NCI-H1048 (cell line): ENCODE measurements at places on chromosomes 13 and 19.

GRCh38 chr13:67048821-67049150, 181.3 kb downstream of the PCDH9 start:
- DNase-seq, result no peak

DNA sequence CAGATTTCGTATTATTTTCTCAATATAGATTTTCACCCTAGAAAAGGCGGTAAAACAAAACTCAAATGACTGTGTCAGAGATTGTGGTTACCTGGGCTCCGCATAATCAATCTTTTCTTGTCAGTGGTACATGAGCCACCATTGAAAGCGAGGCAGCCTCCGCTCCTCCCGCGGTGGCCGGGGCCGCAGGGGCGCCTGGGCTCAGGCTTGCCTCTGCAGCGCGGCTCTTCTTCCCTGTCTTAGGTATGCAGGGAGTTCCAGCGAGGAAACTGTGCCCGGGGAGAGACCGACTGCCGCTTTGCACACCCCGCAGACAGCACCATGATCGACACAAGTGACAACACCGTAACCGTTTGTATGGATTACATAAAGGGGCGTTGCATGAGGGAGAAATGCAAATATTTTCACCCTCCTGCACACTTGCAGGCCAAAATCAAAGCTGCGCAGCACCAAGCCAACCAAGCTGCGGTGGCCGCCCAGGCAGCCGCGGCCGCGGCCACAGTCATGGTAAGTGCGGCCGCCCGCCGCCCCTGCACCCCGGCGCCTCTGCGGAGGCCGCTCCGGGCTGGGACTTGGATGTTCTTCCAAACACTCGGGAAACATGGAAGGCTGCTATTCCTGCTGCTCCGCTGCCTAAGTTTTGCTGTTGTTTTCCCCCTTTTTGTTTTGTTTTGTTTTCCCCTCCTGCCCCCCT, 87.3 kb upstream of the RAP2A start:
- no peak for DNase-seq

GRCh38 chr13:79090552-79091124, 315.4 kb downstream of the RBM26 start:
- DNase-seq, result no peak

DNA sequence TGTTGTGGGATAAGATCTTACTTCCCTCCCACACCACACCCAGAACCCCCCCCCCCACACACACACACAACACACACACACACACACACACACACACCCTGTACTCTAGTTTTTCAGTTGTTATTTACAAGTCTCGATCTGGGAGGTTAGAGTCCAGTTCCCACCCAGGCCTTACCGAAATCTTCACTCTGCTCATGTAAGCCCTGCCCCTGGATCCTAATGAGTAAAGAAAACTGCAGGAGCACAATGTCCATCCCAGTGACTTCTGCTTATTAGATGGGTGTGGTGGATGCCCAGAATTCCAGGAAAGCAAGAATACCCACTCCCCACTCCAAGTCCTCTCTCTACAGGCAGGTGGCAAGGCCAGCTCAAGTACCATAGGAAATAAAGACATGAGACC, 23.0 kb downstream of the STARD13 start:
- no peak for DNase-seq

GRCh38 chr13:30431269-30431940, 9.1 kb downstream of the UBE2L5 start:
- DNase-seq, result no peak

DNA sequence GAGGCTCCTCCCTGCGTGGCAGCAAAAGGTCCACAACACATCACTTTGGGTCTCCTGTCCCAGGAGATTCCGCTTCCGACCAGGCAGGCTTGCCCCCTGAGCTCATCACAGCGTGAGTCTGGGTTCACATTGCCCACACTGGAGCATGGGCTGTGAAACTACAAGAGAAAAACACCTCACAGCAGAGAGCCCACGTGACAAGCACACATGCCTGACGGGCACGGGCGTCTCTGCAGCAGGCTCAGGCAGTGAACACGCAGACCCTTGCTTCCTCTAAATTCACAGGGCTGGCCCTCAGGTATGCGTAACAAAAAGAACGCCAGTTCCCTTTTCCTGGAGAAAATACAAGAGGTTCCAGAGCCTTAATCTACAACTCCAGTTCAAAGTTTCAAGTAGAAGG, 41.9 kb downstream of the RASA3 start:
- no peak for DNase-seq

DNA sequence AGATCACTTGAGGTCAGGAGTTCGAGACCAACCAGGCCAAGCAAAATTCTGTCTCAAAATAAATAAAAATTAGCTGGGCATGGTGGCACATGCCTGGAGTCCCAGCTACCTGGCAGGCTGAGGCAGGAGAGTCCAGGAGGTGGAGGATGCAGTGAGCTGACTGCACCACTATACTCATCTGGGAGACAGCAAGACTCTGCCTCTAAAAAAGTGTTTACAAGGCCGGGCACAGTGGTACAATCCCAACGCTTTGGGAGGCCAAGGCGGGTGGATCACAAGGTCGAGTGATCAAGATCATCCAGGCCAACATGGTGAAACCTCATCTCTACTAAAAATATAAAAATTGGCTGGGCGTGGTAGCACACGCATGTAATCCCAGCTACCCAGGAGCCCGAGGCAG, 4.2 kb upstream of the DAPK3 start:
- no peak for DNase-seq

GRCh38 chr19:51708811-51709210, 15.0 kb downstream of the HAS1 start:
- no peak for DNase-seq

DNA sequence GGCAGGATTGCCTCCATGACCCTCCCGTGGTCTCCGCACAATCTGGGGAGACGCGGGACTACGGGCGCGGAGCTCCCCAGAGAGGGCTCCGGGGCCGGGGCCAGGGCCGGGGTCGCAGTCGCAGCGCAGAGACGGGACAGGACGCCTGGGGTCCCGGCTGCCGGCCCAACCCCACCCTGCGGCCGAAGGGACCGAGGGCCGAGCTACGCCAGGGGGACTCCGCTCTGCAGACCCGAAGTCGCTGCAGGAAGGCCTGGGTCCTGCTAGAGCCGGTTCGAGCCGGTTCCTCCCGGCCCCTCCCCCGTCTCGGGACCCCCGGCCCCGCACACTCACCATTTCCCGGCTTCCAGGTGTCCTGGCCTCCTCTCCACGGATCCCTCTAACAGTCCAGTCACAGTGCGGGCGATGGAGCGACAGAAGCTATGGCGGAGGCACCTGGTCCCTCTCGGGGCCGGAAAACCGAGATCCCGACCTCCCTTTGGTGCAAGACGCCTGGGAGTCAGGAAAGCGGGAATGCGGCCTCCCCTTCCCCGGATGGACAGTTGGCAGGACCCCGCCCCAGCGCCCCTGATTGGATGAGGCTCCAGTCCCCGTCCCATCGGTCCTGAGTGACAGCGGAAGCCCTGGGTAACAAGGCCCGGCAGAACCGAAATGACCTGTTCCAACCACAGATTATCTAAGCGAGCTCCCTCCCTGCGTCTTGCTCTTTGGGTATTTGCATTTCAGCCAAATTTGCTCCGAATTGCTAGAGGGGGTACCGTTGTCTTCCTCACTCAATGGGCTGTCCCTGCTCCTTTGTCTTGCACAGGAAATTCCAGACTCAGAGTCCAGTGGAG, at the start of gene ZNF625:
Gene ZNF625, minus strand, starts transcription at position 512 of the 836 bp plus-strand sequence. Its CDS starts 176 bp downstream, at position 336.
- DNase-seq, result peak; percentile 92

DNA sequence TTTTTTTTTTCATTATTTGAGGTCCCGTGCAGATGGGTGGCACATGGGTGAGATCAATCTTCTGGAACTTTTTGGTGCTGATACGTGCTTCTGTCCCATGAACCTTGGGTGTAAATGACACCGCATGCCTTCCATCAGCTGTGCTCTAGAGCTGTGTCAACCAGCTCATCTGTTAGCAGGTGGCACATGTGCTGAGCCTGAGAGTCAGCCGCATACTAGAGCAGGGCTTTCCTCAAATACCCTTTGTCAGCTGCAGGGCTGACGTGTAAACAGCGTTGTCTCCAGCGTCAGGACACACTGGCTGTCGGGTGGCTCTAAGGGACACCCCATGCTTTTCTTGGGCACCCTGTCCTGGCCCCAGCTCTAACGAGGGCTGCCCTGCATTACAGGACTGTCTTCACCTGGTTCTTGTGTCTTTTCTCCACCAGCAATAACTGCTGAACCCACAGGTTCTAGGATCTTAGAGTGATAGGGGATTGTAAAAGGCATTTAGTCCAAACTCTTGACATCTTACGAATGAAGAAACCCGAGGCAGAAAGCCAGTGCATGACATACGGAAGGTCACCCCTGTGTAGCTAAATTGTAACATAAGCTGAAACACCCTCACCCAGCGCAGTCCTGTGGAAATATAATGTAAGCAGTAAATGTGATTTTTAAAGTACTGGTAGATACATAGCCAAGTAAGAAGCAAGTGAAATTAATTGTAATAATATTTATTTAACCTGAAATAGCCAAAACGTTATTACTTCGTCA, 119.5 kb downstream of the LRCH1 start:
- no peak for DNase-seq

DNA sequence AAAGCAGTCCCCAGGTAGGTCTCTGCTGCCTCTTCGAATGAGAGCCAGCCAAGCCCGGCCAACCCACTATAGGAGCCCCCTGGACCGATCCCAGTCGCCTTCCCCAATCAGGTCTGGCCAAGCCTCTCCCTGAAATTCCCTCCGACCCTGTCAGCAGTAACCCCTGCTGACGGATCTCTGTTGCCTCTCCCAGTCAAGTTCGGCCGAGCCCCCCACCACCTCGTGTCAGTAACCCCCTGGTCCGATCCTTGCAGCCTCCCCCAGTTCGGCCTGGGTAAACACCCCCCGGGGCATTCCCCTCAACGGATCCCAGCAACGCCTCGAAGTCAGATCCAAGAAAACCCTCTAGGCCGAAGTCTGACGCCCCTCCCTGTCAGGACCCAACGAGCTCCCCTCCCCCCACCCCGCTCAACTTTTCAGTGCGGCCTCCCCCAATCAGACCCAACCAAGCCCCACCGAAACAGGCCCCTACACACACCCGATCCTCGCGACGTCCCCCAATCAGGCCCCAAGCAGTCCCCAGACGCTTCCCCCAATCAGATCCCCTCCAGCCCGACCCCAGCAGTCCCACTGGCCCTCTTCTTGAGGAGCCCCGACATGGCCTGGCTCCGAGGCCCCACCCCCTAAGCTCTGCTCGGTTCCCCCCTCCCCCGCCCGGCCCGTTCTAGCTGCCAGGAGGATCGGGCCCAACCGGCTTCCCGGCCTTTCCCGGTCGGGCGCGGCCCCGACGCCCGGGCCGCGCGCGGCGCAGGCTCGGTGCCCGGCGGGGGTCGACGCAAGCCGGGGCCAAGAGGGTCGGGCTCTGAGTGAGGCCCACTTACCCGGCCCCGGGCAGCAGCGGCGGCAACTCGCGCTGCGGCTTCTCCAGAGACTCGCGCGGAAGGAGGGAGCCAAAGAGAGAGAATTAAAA, 1.8 kb downstream of the TNPO2 start:
- DNase-seq, result peak; percentile 49

DNA sequence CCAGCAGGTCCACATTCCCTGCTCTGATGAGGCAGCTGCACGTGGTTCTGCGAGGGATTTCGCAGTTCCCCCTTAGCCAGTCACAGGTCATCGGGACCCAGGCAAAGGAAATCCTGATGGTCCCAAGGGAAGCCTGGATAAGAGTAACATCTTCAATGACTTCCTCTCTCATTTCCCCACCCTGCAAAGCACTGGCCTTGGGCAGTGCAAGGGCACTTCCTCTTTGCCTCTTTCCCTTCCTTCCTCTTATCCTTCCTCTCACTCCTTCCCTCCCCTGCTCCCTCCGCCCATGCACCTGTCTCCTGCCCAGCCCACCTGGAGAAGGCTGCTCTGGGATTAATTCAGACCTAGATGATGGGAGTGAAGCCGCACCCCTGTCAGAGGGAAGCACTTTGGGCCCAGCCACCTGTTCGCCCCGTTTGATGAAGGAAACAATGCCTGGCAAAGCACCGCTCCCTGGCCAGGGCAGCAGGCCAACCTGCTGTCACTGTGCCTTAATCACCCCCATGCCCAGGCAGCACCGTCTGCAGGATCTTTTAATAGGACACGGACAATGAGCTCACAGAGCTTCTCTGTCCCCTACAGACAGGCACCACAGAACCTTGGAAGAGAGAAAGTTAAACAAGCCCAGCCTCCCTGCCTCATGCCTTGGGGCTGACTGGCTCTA, 113.5 kb upstream of the PABPC3 start:
- no peak for DNase-seq

DNA sequence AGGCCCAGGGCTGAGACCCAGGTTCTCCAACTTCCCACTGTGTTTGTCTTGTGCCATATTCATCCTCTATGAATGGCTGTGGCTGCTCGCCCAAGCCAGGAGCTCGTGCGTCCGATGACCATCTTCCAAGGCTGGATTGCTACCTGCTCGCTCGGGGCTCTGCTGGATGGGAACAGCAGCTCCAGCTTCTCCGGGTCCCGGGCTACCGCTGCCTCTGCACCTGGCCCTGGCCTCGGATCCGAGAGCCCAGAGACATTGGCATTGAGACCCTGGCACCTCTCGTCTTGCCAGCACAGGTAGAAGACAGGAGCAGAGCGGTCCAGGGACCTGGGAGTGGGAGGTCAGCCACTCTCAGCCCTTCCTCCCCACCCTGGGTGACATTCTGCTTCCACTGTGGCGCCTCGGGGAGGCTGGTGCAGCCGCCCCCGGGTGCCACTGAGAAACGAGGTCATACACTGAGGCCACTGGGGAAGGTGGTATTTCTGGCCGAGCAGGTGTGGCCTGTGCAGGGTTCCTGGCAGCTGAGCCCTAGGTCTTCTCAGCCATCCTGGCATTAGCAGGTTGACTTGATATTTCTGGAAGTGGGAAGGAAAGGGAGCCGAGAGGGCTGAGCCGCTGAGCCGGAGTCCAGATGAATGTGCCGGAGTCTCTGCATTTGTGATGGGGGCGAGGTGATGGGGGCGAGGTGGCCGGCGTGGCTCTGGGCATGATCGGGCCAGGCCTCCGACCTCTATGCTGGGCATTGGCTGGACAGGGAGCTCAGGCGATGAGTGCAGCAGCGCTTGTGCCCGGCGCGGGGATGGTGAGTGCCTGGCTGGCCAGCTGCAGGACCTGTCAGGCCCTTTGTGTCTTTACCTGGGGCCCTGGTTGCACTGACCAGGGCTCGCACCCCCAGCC, 18.6 kb downstream of the NDUFB7 start:
- no peak for DNase-seq

DNA sequence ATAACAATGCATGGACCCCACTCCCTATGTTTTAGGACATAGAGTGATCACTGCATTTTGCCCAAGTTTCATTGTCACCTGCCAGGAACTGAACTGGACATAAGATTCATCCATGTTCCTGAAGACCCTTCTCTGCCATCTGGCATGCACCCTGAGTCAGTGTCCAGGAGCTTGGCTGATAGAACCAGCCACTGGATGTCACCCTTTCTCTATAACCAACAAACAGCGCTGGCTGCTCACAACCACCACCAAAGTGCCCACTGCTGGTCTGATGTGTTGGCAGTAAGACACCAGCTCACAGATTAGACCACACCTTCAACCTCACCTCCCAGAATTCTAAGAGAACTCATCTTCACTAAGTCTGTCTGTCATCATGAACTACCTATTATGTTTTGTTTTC, 333.4 kb downstream of the ITGBL1 start:
- no peak for DNase-seq
